Thoracic aorta (tissue), 2 donors: ENCODE measurements at places on chromosomes 11 and 22. TPM values are rescaled to one million over a fixed set of nuclear protein-coding genes. Genes with fewer than 3 reads are reported as not detected.

Gene MFRP
- total RNA-seq, result not detected

Gene NXPE4
- not detected for total RNA-seq

Gene PELI3
- 29.1 TPM for total RNA-seq

Gene KRTAP5-9
- not detected for total RNA-seq

Gene CREB3L1
- total RNA-seq, result 7.6 TPM

Gene JRKL
- total RNA-seq, result 5.4 TPM

Gene ANAPC15
- total RNA-seq, result 24.2 TPM

Gene MS4A4E
- total RNA-seq, result 13.9 TPM

Gene OR51B2
- total RNA-seq, result not detected

Gene FAM180B
- total RNA-seq, result 3.4 TPM

Gene PACSIN3
- 44.4 TPM for total RNA-seq

Gene A4GALT
- total RNA-seq, result 68.4 TPM

Gene TMEM41B
- total RNA-seq, result 19.1 TPM

GRCh38 chr11:65435411-65435931 is 12.9 kb downstream of the NEAT1 start:
- peaks cover 39% of the 10 kb centered on the region for H3K36me3 ChIP-seq
- no peaks in the 10 kb centered on the region for H3K27me3 ChIP-seq
- H3K4me3 ChIP-seq, result peak overlapping the region; percentile 43

- H3K4me1 ChIP-seq, result peaks cover 15% of the 10 kb centered on the region
- peak overlapping the region; percentile 90 for H3K27ac ChIP-seq
- no peaks in the 10 kb centered on the region for H3K27me3 ChIP-seq
Observed at GRCh38 chr11:113618360-113618759, 87.7 kb downstream of the TMPRSS5 start.

- H3K4me3 ChIP-seq, result no peak overlapping the region
- H3K36me3 ChIP-seq, result no peaks in the 10 kb centered on the region
- no peak for DNase-seq
- H3K27ac ChIP-seq, result no peak overlapping the region
- H3K4me1 ChIP-seq, result no peaks in the 10 kb centered on the region
Observed at GRCh38 chr11:119691701-119692539, 37.1 kb downstream of the NECTIN1 start.

GRCh38 chr11:121270001-121270678 is 22.4 kb upstream of the SC5D start:
- no peak overlapping the region for H3K4me3 ChIP-seq
- H3K36me3 ChIP-seq, result no peaks in the 10 kb centered on the region
- no peak overlapping the region for H3K27ac ChIP-seq
- DNase-seq, result no peak
- H3K27me3 ChIP-seq, result no peaks in the 10 kb centered on the region
- no peaks in the 10 kb centered on the region for H3K4me1 ChIP-seq

DNA sequence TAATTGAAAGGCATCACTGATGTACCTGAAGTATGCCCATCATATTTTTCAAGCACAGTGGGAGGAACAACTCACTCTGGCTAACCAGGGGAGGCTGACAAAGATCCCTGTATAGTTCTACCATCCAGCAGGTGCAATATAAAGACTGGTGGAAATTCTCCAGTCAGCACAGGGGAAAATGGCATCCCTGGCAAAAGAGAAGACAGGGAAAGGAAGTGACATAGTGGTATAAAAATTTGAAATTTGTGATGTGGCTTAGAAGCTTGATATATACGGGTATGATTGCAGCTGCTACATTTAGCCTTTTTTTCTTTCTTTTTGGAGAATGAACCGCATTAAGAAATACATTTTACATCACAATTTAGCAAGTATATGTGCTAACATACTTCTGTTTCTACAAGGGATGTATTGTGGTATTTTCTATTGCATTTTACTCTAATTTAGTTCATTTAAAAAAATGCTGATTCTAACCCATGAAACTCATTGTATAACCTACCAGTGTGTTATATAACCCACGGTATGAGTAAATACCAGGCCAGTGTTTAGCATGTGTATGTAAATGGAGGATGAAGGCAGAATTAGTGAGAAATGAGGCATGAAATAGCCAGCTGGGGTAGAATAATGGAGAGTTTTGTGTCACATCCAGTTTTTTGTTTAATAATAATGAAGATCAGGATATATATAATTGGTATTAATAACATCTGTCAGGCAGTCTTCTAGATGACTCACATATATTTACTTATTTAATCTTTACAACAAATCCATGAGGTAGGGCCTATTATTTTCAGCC is 186.1 kb downstream of the ARHGAP42 start:
- H3K27ac ChIP-seq, result no peak overlapping the region
- H3K27me3 ChIP-seq, result no peaks in the 10 kb centered on the region
- no peaks in the 10 kb centered on the region for H3K4me1 ChIP-seq
- H3K36me3 ChIP-seq, result no peaks in the 10 kb centered on the region

DNA sequence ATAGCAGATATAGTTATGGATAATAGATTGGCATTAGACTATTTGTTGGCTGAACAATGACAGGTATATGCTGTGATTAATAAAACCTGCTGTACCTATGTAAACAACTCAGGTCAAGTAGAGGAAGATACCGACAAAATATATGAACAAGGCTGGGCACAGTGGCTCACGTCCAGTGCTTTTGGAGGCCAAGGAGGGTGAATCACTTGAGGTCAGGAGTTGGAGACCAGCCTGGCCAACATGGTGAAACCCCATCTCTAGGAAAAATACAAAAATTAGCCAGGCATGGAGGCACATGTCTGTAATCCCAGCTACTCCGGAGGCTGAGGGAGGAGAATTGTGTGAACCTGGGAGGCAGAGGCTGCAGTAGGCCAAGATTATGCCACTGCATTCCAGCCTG is 14.0 kb upstream of the CHKA start:
- no peak overlapping the region for H3K4me3 ChIP-seq
- H3K27ac ChIP-seq, result no peak overlapping the region
- DNase-seq, result no peak
- no peaks in the 10 kb centered on the region for H3K36me3 ChIP-seq

DNA sequence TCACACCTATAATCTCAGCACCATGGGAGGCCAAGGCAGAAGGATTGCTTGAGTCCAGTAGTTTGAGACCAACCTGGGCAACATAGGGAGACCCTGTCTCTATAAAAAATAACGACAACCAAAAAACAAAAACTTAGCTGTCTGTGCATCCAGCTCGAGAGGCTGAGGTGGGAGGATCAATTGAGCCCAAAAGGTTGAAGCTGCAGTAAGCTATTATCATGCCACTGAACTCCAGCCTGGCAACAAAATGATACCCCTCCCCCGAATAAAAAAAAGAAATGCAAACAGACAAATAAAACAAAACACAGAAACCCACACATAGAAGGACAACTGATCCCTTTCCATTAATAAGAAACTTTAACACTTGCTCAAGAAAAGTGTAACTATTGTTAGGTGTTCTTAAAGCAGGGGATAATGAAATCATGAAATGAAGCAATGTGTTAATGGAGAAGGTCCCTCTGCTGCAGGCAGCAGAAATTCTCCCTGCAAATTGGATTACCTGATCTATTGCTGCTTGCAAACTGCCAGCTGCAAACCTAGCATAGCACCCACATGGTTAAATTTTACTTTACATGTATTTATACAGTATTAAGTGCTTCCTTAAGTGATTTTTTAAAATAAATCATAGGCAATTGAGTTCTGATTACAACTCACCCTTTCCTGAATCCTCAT is 226.3 kb downstream of the SBF2 start:
- H3K4me3 ChIP-seq, result no peak overlapping the region
- no peak for DNase-seq
- no peaks in the 10 kb centered on the region for H3K36me3 ChIP-seq
- no peaks in the 10 kb centered on the region for H3K27me3 ChIP-seq
- no peaks in the 10 kb centered on the region for H3K4me1 ChIP-seq

DNA sequence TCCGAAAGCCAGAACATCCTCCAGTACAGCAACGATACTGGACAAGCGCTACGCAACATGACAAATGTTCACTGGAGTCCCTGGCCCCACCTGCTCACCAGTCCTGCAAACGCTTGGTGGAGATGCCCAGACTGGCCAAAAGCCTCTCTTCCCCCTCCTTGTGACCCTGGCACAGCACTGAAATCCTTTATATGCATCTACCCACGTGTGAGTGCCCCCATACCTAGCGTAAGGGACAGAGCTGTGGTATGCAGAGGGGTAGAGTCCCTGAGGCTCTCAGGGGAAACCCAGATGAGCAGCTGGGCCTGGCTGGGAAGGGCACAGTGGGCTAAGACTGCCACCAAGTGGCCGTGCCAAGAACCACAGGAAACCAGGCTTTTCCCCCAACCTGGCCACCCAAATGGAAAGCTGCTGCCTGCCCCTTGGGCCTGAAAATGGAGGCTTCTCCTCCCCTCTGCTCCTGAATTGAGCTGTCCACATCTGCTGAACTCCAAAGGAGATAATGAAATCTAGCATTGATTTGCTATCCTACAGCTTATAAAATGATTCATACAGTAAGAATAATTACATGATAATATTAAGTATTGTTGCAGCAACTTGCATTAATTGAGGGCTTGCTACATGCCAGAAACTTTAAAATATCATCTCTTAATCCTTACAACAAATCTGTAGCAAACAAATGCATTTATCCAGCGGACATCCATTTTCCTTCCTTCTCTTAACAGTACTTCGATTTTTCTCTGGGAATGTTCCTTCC is 24.8 kb upstream of the TTC12 start:
- H3K36me3 ChIP-seq, result no peaks in the 10 kb centered on the region
- H3K4me3 ChIP-seq, result no peak overlapping the region
- no peaks in the 10 kb centered on the region for H3K4me1 ChIP-seq
- H3K27ac ChIP-seq, result no peak overlapping the region

GRCh38 chr11:111450480-111451320 is 61.5 kb downstream of the BTG4 start:
- no peaks in the 10 kb centered on the region for H3K4me1 ChIP-seq
- no peaks in the 10 kb centered on the region for H3K27me3 ChIP-seq
- no peaks in the 10 kb centered on the region for H3K36me3 ChIP-seq
- H3K27ac ChIP-seq, result no peak overlapping the region
- H3K4me3 ChIP-seq, result no peak overlapping the region

- H3K27me3 ChIP-seq, result no peaks in the 10 kb centered on the region
- H3K36me3 ChIP-seq, result no peaks in the 10 kb centered on the region
- H3K4me3 ChIP-seq, result no peak overlapping the region
- no peak overlapping the region for H3K27ac ChIP-seq
Observed at GRCh38 chr11:110524238-110524637, 94.5 kb downstream of the FDX1 start.

DNA sequence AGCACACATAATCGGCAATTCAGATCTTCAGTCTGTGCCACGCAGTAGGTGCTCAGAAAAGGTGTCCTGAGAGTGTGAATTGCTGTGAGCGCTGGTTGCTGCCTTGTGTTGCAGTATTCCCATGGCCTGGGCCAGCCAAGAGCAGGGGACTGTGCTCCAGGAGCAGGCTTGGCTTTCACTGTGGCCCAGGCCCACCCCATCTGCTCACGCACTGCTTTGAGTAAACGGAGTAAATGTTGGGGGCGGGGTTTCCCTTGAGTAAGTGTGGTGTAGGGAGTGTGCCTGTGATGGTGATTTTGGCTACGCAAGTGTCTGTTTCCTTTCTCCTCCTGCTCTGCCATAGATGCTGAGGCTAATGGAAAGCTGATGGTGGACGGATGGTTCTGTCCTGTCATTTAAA is 2.3 kb downstream of the CTTN start:
- no peak for DNase-seq
- H3K4me1 ChIP-seq, result peaks cover 22% of the 10 kb centered on the region

DNA sequence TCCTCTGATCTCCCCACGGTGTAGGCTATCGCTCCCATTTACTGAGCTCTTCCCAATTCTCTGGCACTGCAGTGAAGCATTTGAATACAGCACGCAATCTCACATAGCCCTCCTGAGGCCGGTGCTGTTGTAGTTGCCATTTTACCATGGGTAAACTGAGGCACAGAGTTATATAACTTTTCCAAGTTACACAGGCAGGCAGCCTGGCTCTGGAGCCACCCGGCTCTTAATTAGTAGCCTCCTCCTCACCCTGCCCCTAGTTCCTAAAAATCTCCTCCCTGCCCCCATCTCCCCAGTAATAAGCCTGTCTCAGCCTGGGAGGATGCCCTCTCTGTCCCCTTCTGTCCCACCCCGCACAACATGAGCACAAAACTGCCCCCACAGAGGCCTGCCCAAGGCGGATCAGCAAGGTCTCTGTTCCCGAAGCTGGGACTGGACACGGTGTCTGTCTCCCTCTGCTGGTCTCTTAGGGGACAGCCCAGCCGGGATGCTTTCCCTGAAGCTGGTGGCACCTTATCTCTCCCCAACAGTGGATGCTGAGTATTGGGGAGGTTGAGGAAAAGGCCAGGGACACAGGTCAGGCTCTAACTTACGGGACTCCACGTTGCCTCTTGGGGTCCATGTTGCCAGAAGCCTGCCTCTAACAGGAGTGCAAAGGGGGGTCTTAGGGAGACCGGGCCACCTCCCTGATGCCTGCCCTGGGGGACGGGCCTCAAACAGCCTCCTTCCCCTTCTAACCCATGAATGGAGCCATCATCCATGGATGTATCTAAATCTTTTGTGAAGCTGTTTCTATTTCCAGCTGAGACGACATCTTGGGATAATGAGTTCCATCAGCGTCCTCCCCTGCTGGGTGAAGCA is 9.1 kb upstream of the CLCF1 start:
- no peak for DNase-seq
- H3K36me3 ChIP-seq, result no peaks in the 10 kb centered on the region
- H3K4me3 ChIP-seq, result no peak overlapping the region
- no peak overlapping the region for H3K27ac ChIP-seq
- no peaks in the 10 kb centered on the region for H3K4me1 ChIP-seq

DNA sequence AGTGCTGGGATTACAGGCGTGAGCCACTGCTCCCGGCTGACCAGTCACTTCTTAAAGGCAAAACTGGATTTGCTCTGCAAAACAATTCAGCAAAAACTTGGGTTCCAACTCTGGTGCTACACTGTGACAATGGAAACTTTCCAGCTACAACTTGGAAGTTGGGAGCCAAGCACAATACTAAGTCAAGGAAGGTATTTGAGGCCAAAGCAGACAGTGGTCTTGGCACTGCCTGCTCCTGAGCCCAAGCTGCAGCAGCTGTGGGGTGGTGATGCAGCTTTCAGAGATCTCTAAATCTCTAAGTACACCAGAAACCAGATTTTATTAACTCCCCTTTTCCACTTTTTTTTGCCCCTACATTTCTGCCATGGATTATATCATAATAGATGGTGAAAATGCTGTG is 17.5 kb downstream of the ADM start:
- no peaks in the 10 kb centered on the region for H3K27me3 ChIP-seq
- H3K4me3 ChIP-seq, result peak overlapping the region; percentile 57
- no peaks in the 10 kb centered on the region for H3K36me3 ChIP-seq
- H3K4me1 ChIP-seq, result peaks cover 80% of the 10 kb centered on the region
- no peak for DNase-seq

GRCh38 chr11:1931341-1932104 is 12.0 kb downstream of the TNNT3 start:
- no peak overlapping the region for H3K4me3 ChIP-seq
- peaks cover 9% of the 10 kb centered on the region for H3K4me1 ChIP-seq
- H3K27ac ChIP-seq, result no peak overlapping the region
- H3K36me3 ChIP-seq, result no peaks in the 10 kb centered on the region
- no peaks in the 10 kb centered on the region for H3K27me3 ChIP-seq

DNA sequence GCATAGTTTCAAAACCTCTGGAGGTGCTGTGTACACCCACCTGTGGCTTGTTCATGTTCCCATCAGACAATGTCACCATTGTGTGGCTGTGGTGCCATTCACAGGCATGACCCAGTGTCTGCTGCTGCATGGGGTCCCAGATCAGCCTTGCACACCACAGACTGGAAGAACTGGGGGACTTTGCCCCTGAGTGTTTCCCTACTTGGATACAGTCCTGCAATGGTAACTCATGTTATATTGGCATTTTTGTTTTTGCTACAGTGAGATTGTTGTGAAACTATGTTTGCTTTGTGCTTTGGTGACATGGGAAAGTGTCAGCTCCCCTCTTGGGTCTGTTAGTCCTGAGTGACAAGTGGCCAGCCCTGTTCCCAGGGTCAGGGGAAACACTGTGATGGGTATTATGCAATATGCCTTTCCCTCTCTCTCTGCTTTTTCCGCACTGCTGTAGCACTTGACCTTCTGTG is 108.8 kb downstream of the NAV2 start:
- no peaks in the 10 kb centered on the region for H3K27me3 ChIP-seq
- H3K4me1 ChIP-seq, result peaks cover 67% of the 10 kb centered on the region
- no peaks in the 10 kb centered on the region for H3K36me3 ChIP-seq
- no peak overlapping the region for H3K4me3 ChIP-seq
